ENCODE measurements at places on chromosomes 1 and 21. TPM values are rescaled to one million over a fixed set of nuclear protein-coding genes. Genes with fewer than 3 reads are reported as not detected.

GRCh38 chr1:112527266-112528010, 18.7 kb downstream of the WNT2B start:
- DNase-seq = no peak

GRCh38 chr1:113103048-113103447, 30.1 kb downstream of the LRIG2 start:
- DNase-seq = no peak

- no peak for DNase-seq
These were observed 62.4 kb downstream of the CLEC20A start for GRCh38 chr1:178434360-178434759.

DNA sequence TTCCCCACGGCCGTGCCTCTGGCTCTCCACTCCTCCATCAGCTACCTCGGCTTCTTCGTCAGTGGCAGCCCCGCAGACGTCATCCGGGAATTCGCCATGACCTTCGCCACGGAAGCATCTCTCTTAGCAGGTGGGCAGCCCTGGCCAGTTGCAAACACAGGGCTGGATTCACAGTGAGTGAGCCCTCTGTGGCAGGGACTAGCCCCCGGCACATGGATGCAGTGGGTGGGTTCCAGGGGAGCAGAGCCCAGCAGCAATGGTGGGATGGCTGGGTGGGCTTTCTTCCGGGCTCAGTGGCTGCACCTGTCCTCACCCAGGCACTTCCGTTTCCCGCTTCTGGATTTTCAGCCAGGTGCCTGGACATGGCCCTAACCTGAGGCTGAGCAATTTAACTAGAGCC, 9.4 kb downstream of the UBASH3A start:
- no peak for DNase-seq

- no peak for DNase-seq
These were observed 42.9 kb upstream of the CD2 start for GRCh38 chr1:116711263-116711840.

GRCh38 chr21:31948676-31949075, 75.9 kb downstream of the HUNK start:
- DNase-seq = no peak

LAMC1 gene
- total RNA-seq = 100 TPM

GSTM3 gene
- 121 TPM for total RNA-seq

DNAJC6 gene
- 2.0 TPM for total RNA-seq
